Stimulated activated CD4-positive, alpha-beta T cell treated with anti-CD3 and anti-CD28 coated beads, Interleukin-2, amount 100 ng/mL, for 24 hours (primary cell): ENCODE measurements at places on chromosomes 7 and 10.

GRCh38 chr10:94315024-94315451 lies 47.7 kb downstream of the NOC3L start:
- no peak for DNase-seq

GRCh38 chr10:86439544-86439943 lies 72.9 kb upstream of the GRID1 start:
- no peak for DNase-seq

DNA sequence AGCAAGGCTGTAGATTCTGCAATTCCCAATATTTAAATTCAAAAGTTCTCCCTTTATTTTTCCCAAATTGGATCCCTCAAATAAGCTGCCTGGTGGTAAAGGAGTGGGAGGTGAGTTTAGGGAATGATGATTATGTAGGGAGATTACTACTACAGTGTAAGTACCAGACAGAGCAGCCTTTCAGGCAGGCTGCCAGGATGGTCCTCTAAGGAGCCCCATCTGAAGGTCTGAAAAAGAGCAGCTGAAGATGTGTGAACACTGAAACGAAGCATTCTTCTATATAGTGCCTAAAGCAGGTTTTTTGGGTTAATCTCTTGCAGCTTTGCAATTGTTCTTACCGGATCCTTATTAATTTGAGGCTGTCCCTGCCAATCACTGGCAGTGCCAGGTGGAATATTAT lies 84.7 kb downstream of the CREB5 start:
- no peak for DNase-seq

DNA sequence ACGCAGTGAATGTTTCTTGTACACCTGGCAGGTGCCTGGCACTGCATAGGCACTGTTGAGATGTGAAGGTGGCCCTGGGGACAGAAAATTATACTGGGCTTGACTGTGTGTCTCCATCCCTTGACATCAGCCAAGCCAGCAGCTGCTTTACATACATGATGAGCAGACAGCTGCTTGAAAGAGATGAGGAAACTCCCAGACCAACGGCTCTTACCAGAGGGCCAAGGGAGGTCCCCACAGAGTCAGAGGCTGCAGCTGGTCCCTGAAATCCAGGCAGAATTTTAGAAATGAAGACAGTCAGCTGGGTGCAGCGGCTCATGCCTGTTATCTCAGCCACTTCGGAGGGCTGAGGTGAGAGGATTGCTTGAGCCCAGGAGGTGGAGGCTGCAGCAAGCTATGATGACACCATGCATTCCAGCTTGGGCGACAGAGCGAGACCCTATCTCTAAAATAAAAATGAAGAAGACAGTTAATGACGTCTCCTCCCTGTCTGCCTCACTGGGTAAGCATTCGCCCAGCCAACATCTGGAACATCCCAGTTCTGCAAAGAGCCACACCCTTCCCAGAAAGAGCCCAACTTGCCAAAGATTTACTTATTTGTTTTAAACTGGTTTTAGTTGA lies 17.6 kb downstream of the LIMK1 start:
- DNase-seq = no peak

DNA sequence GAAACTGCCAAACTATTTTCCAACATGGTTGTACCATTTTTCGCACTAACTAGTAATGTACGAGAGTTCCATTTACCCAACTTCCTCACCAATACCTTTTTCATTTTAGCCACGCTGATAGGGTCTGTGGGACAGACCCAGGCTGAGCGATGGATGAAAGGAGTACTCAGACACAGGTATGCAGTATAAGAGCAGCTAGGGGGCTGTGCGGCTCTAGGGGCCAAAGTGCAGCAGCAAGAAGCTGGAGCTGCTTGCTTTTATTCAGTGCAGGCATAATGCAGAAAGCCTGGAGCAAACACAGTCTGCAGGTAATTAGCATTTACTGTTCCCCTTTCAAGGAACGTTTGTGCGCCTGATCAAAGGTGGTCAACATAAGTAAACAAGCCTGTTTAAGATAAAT lies 21.0 kb downstream of the UCMA start:
- DNase-seq = no peak

DNA sequence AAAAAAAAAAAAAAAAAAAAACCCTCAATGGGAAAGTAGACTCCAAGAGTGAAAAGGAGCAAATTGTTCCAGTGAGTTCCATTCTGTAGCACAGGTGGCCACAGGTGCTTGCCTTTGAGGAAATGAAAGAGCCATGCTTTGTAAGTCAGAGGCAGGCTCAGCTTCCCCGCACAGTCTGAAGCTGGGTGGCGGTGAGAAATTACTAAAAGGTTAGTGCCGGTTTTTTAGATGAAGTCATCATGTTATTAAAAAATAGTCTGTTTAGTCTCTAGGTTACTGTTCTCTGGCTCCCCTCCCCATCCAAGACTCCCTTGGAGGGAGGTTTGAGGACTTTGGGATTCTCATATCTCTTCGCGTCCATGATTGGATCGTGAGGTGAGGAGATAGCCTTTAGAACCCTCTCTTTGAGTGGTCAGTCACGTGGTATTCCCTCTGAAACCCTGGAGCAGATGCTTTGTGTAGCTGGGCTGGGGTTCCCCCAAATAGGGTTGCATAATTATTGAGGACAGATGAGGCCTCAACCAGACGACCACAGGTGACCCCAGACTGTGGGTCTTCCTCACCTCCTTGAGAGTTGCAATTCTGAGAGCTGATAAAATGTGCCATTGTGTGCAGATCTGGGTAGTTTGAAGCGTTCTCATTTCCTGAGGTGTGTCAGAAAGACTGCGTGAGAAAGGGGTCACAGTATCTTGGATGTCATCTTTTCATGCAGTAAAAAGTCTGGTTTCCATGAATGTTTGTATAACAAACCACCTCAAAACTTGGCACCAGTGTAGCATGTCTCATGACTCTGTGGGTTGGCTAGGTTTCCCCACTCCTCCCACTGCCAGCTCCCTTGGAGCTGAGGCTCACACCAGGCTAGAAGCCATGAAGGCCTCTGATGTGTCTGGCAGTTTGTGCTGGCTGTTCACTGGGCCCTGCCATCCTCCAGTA lies 27.1 kb downstream of the OGDH start:
- DNase-seq = peak; percentile 50

- DNase-seq = no peak
Measured at GRCh38 chr10:110487411-110488331, 10.0 kb upstream of the DUSP5 start.

DNA sequence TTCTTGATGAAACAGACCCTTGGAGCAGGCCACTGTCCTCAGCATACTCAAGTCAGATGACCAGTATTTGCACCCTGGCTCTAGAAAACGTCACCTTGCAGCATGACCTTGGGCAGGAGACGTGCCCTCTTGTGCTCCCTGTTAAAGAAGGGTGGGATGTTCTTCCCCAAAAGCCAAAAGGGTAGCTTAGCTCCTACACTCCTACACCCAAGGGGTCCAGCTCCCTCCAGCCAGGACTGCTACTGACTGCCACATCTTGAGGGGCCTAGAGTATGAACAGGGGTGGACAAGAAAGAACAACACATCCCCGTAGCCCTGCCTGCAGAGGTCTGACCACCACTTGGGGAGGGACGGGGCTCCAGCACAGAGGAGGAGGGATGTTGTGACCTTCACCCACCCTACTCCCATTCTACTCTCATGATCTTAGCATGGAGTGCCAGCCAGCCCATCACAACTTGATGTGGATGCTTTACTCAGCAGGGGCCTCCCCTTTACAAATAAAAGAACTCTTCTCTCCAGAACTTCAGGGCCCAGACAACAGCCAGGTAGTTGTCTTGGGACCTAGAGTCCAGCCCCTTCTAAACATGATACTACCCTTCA lies 165.3 kb upstream of the ZMIZ1 start:
- DNase-seq = peak; percentile 10
